ENCODE measurements at places on chromosomes 11 and 22. TPM values are rescaled to one million over a fixed set of nuclear protein-coding genes. Genes with fewer than 3 reads are reported as not detected.

- H3K4me3 ChIP-seq = no peak overlapping the region
- DNase-seq = no peak
- no peaks in the 10 kb centered on the region for H3K4me1 ChIP-seq
- no peak overlapping the region for H3K27ac ChIP-seq
- H3K27me3 ChIP-seq = peaks cover 15% of the 10 kb centered on the region
- no peaks in the 10 kb centered on the region for H3K36me3 ChIP-seq
These were observed 19.7 kb upstream of the RAG2 start for GRCh38 chr11:36617543-36618362.

DNA sequence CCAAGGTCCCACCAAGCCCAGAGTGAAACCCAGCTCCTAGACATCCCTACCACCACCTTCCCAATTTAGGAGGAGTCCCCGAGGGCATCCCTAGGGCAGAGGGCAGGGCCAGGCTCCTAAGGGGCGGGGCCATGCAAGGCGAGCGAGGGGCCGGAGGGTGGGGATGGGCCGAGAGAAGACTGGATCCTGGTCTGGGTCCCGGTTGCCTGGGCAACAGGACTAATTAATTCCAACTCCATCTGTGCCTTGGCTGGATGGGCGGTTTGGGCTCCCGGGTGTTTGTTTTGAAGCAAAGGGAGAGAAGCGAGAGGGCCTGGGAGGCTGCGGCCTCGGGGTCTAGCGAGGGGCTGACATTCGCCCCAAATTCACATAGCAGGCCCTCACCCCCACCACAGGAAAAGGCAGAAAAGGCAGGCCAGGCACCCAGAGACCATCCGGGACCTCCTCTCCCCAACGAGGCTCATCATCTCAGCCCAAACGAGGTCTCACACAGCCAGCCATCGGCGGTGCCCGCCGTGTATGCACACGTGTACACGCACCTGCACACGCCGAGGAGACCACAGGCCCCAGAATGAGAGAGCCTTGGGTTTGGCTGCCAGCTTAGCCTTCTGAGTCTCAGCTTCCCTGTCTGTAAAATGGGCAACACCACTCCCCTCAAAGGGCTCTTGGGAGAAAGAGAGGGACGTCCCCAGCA, 23.9 kb downstream of the ELFN2 start:
- H3K4me3 ChIP-seq = no peak overlapping the region
- H3K27me3 ChIP-seq = no peaks in the 10 kb centered on the region
- DNase-seq = no peak

- H3K27ac ChIP-seq = no peak overlapping the region
- H3K4me1 ChIP-seq = no peaks in the 10 kb centered on the region
- H3K27me3 ChIP-seq = no peaks in the 10 kb centered on the region
These were observed 320.2 kb downstream of the LARGE1 start for GRCh38 chr22:33600113-33600512.

DNA sequence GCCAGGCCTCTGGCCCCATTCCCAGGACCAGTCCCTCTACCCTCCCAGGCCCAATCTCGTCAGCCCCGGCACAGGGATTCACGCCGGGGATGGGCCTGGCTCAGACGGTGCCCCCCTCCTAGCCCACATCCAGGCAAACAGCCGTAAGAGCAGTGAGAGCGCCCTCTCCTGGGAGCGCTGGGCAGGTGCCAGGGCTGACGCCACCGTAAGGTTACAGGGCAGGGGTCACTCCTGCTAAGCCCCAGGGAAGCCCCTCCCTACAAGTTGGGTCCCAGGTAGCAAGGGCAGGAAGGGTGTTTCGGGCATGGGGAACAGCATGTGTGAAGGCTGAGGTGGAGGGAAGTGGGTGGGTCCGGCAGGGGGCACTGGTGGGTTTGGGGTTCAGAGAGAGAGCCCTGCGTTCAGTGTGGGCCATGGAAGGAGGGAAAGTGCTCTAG, 19.2 kb upstream of the PPARA start:
- H3K36me3 ChIP-seq = no peaks in the 10 kb centered on the region
- no peak overlapping the region for H3K27ac ChIP-seq
- H3K27me3 ChIP-seq = no peaks in the 10 kb centered on the region
- H3K4me3 ChIP-seq = no peak overlapping the region
- H3K4me1 ChIP-seq = no peaks in the 10 kb centered on the region
- no peak for DNase-seq

DNA sequence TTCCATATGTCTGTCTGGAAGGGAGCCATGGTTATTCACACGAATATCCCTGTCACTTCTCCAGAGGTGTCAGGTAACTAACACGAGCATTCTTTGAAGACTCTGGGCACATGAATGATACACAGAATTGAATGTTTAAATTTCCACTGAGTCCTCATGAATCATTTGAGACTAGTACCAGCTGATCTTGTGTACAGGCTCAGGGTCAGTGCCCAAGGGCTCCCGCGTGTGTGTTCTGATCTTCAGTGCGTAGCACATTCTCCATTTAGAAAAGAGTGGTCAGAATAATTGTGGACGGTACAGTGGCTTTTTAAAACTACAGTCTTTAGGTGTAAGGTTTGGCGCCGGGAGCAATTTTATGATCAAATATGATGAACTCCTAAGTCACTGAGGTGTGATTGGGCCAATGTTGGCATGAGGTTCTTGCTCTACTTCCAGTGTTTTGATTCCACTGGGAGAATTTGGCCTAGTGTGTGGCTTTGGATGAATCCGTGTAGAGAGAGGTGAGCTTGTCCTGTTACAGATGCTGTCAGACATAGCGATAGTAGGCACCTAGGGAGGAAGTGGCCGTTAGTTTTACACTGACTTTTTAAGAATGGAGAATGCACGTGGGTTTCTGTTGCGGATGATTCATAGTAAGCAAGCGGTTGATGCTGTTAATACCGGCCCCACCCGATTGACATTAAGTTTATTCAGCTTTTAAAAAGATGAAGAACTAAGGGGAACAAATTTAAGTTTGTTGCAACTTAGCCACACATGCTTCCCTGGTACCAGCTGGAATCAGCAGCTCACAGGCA, 22.2 kb downstream of the NUP50 start:
- H3K36me3 ChIP-seq = peaks cover 58% of the 10 kb centered on the region
- H3K4me1 ChIP-seq = peaks cover 15% of the 10 kb centered on the region
- H3K27me3 ChIP-seq = no peaks in the 10 kb centered on the region
- H3K27ac ChIP-seq = peak overlapping the region; percentile 68

DRICH1 gene
- total RNA-seq = 0.61 TPM

GRCh38 chr11:18061351-18061750, 15.3 kb upstream of the TPH1 start:
- no peaks in the 10 kb centered on the region for H3K4me1 ChIP-seq
- no peak overlapping the region for H3K27ac ChIP-seq
- DNase-seq = no peak
- peaks cover 6% of the 10 kb centered on the region for H3K27me3 ChIP-seq

GRCh38 chr11:95132956-95133355, 43.3 kb downstream of the ENDOD1 start:
- H3K4me3 ChIP-seq = no peak overlapping the region
- H3K27ac ChIP-seq = no peak overlapping the region
- peaks cover 15% of the 10 kb centered on the region for H3K4me1 ChIP-seq
- DNase-seq = no peak
- H3K27me3 ChIP-seq = no peaks in the 10 kb centered on the region
- peaks cover 32% of the 10 kb centered on the region for H3K36me3 ChIP-seq

PITPNB gene
- total RNA-seq = 148 TPM

DNA sequence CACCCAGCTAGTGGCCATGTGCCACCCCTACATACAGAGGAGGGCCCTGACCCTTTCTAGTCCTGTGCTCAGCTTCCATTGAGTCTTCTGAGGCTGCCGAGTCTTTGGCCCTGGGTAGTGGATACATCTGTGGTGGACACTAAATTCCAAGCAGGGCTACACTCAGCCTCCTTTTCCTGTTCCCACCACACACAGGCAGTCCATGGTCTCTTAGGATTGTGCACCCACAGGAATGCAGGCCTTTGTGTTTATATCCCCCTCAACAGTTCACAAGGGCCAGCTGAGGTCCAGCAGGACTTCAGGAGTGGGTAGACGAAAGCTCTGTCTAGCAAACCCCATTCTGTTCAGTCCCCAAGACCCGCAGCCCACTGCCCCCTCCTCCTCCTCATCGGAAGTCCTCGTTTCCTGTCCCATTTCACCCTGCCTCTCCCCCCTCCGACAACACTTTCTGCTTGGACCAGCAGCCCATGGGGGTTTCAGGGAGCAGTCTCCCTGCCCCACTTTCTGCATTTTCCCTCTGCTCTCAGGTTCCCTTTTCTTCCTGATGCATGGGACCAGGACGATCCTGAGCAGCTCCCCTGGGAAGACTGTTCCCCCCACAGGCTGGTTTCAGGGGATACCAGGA, 91.8 kb downstream of the SWAP70 start:
- H3K4me1 ChIP-seq = peaks cover 48% of the 10 kb centered on the region
- H3K36me3 ChIP-seq = no peaks in the 10 kb centered on the region
- no peak for DNase-seq
- peaks cover 2% of the 10 kb centered on the region for H3K27me3 ChIP-seq
- H3K27ac ChIP-seq = peak overlapping the region; percentile 38

GRCh38 chr22:31173386-31174145, 13.6 kb downstream of the RNF185 start:
- H3K27me3 ChIP-seq = no peaks in the 10 kb centered on the region
- no peak for DNase-seq
- peak overlapping the region; percentile 19 for H3K4me3 ChIP-seq

DNA sequence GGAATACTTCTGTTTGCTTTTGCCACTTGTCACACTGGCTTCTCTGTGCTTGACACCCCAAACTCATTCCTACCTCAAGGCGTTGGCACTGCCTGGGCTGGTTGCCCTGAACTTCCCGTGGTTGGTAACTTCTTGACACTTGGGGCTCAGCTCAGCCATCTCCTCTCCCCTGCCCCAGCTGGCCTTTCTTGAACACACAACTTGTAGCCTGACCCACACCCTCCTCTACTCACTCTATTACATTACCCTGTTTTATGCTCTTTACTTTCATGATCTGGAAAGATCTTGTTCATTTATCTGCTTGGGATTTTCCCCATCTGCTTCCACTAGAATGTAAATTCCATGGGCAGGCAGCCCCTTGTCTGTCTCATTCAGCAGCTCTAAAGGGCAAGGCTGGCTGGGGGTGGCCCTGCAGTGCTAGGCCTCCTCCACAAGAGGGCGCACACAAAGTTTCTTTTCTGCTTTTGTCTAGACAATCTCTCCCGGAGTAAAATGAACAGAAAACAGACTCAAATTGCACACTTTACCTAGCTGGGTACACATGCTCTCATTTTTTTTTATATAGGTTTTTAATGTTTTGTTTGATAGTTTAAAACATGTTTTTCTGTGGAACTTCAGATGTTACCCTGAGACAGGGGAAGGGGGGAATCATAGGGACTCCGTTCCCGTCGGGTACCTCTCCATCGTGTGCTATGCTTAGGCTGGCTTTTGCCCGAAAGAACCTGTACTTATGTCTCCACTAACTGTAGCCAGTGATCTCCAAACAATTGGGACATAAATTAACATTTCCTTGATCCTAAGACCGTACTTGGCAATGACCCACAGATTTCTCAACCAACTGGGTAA, 16.4 kb upstream of the MRGPRX2 start:
- peak; percentile 89 for DNase-seq
- H3K4me3 ChIP-seq = no peak overlapping the region
- no peak overlapping the region for H3K27ac ChIP-seq
- H3K36me3 ChIP-seq = no peaks in the 10 kb centered on the region
- no peaks in the 10 kb centered on the region for H3K4me1 ChIP-seq

GRCh38 chr11:12159351-12160099, 49.1 kb downstream of the MICAL2 start:
- H3K4me3 ChIP-seq = peak overlapping the region; percentile 38
- peaks cover 57% of the 10 kb centered on the region for H3K36me3 ChIP-seq
- H3K27ac ChIP-seq = peak overlapping the region; percentile 96
- no peak for DNase-seq
- no peaks in the 10 kb centered on the region for H3K27me3 ChIP-seq

BIK gene
- total RNA-seq = 1.7 TPM

GRCh38 chr11:68525930-68526329, 65.4 kb downstream of the PPP6R3 start:
- no peak overlapping the region for H3K27ac ChIP-seq
- H3K27me3 ChIP-seq = no peaks in the 10 kb centered on the region
- H3K4me3 ChIP-seq = no peak overlapping the region
- DNase-seq = no peak

DNA sequence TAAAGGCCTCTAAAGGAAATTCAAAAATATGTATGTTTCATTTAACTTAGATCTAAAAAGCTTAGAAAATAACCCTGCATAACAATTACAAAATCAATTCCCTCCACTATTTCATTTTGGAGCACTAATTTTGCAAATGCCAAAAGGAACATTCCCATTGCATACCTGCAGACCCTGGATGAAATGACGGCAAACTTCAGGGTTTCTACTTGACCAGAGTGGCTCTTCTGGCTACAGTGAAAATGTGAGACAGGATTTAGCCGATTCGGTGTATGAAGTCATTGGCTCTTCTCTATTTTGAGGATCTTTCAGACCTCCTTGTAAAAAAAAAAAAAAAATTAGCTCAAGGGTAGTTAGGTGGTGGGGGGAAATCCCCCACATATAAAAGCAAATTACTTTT, 44.1 kb downstream of the PAX6 start:
- H3K27me3 ChIP-seq = no peaks in the 10 kb centered on the region
- H3K27ac ChIP-seq = no peak overlapping the region
- no peaks in the 10 kb centered on the region for H3K4me1 ChIP-seq
- H3K36me3 ChIP-seq = no peaks in the 10 kb centered on the region
- H3K4me3 ChIP-seq = no peak overlapping the region
- DNase-seq = no peak

PNPLA5 gene
- total RNA-seq = not detected

GRCh38 chr11:128261011-128261421, 326.3 kb downstream of the ETS1 start:
- no peak overlapping the region for H3K27ac ChIP-seq
- no peak for DNase-seq
- peaks cover 2% of the 10 kb centered on the region for H3K4me1 ChIP-seq
- peaks cover 10% of the 10 kb centered on the region for H3K27me3 ChIP-seq
- no peaks in the 10 kb centered on the region for H3K36me3 ChIP-seq

DNA sequence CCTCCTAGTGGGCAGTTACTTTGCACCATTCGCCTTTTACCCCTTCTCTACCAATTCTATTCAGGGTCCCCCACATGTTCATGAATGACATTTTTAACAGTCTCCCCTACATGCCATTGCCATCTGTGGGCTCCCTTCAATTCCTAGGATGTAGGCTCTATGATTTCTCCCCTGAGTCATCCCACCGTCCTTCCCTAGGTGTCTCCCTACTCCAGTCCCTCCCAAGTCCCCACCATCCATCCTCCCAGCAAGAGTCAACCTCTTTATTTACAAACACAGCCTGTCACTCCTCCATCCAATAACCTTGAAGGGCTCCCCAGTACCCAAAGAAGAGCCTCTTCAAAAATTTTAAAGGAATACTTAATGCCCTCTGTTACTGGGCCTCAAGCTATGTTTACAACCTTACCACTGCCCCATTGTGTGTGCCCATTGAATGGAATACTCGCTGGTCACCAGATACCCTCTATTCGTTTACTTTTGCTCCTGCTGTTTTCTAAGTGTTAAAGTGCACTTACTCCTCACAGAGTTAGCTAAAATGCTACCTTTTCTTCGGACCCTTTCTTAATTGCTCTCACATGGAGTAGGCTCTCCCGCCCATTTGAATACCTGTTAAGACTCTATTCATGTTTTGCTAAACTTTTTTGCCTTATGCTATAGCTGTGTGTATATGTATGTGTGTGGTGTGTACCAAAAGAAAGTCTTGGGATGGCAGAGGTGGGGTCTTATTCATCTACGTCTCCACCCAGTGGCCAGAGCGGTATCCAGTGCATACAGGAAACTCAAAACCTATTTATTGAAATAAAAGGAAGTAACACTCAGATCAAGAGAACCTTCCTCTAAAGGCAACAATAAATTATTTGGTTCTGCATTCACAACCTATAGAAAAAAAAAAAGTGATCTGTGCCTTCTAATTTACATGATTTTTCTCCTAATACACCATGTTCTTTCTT, 235.8 kb upstream of the CCDC90B start:
- H3K36me3 ChIP-seq = no peaks in the 10 kb centered on the region
- no peaks in the 10 kb centered on the region for H3K4me1 ChIP-seq
- H3K27ac ChIP-seq = no peak overlapping the region
- H3K4me3 ChIP-seq = no peak overlapping the region
- no peak for DNase-seq
- peaks cover 2% of the 10 kb centered on the region for H3K27me3 ChIP-seq

ZBTB16 gene
- 3.8 TPM for total RNA-seq

All from activated CD4-positive, alpha-beta T cell treated with anti-CD3 and anti-CD28 coated beads, Interleukin-2, amount 10 ng/mL, durations not matched to agents 24 days and 14 days (primary cell).